ENCODE measurements at places on chromosomes 13 and 19.
A peak's percentile ranks its signal among the peaks of the same experiment; 100 is the strongest.

DNA sequence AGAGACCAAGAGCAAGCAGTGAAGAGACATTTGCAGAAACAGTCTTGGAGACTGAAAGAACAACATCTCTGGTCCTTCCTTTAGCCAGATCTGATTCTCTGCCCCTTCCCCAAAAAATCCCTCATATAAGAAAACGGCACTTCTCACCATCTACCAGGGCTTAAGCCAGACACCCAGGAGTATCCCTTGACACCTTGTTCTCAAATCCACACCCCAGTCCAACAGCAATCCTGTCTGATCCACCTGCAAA lies 1.7 kb upstream of the PLEKHG2 start:
- no peak for DNase-seq

GRCh38 chr19:1651568-1652291 lies 685 bp downstream of the TCF3 start:
- no peak for DNase-seq

GRCh38 chr19:30760014-30760413 lies 387.8 kb downstream of the ZNF536 start:
- no peak for DNase-seq

- no peak for DNase-seq
These were observed 44.0 kb upstream of the GAS6 start for GRCh38 chr13:113907635-113908617.

- DNase-seq, result no peak
These were observed 11.3 kb downstream of the CBLC start for GRCh38 chr19:44788971-44789370.

DNA sequence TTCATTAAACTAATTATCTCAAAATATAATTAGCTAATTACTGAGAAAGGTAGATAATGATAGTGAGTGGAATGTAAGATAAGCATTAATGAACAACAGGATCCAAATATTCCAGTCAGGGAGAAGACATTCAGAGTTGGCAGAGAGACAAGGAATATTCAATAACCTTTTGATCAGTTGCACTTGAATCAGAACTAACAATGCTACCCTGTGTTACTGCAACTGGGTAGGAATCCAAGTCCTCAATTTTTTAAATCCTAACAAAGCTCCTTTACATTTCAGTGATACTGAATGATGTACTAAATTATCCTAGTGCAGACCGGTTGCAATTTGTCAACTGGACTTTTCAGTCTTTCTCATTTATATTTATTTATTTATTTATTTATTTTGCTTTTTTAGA lies 107.1 kb upstream of the MIR17HG start:
- DNase-seq, result no peak

DNA sequence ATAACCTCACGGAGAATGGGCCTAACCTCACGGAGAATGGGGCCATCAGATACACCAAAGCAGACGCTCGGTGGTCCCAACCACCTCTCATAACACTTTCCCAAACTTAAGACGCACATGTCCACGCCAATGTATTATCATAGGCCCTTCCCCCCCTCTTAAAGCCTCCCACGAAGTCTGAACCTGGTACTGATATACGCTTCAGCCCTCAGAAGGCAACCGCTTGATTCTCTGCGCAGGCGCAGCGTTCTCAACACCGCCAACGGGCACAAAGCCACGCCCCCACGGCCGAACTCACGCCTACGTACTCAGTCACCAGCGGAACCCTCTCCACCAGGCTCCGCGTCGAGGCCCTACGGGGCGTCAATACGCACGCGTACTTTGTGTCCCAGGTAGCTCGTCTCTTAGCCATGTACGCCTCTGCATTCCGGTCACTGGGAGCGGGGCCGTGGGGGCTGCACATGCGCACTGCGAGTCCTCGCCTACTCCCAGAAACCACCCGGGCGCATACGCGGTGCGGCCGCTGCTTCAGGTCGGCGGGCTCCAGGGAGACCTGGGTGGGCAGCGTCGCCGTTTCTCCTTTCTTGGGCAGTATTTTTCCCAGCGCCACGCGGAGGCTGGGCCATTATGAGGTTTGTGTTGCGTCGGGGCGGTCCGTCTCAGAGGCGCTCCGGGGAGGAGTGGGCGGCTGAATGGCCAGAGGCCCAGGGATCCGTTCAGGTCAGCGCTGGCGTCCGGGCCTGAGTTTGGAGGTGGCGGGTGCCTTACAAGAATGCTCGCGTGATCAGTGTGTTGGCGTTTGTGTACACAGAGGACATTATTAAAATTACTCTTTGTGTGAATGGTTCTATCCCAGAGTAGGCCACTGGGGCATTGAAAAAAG lies 25.3 kb downstream of the ZNF582 start:
- DNase-seq, result peak; percentile 44

GRCh38 chr19:41324231-41324702 lies 14.3 kb downstream of the CCDC97 start:
- DNase-seq, result no peak

GRCh38 chr19:15476325-15476724 lies 3.0 kb downstream of the PGLYRP2 start:
- no peak for DNase-seq

DNA sequence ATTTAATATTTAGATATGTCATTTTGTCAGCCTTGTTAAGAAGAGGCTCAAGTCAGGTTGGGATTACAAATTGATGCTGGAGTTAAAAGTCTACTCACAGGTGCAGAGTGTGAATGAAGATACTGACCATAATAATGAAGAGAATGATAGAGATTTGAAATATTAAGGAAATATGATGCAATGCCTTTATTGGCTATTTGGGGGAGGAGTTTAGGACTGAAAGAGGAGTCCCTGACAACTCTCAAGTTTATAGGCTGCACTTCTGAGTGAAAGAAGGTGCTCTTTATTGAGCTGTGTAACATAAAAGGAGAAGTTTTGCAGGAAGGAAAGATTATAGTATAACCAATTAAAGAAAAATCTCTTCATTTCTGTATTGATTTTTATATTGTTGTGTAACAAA lies 827.7 kb upstream of the PCDH9 start:
- no peak for DNase-seq

GRCh38 chr13:22024381-22024994 lies 353.6 kb downstream of the FGF9 start:
- no peak for DNase-seq

All from stimulated activated CD8-positive, alpha-beta memory T cell treated with anti-CD3 and anti-CD28 coated beads, Interleukin-15, amount 100 ng/mL, for 24 hours (primary cell).